GM12865 (cell line): ENCODE measurements at places on chromosomes 4 and X.
A peak's percentile ranks its signal among the peaks of the same experiment; 100 is the strongest.

- DNase-seq: no peak
Measured at GRCh38 chr4:142372530-142373260, 473.4 kb downstream of the INPP4B start.

DNA sequence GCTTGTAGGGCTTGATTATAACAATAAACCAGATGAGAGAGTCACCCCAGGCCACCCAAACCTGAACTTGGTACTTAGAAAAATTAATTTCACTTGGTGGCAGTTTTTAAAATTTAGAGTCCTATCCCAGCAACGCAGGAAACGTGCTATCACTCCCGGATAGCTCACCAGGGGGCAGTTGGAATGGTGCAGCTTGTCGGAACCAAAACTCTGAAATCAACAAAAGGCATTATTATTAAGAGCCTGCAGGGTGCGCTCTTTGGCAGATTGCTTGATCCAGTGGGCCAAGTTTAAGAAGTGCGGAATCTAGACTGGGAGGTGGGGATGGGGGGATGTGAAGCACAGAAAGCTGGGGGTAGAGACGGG lies 2.4 kb downstream of the FRAS1 start:
- DNase-seq: peak; percentile 57

DNA sequence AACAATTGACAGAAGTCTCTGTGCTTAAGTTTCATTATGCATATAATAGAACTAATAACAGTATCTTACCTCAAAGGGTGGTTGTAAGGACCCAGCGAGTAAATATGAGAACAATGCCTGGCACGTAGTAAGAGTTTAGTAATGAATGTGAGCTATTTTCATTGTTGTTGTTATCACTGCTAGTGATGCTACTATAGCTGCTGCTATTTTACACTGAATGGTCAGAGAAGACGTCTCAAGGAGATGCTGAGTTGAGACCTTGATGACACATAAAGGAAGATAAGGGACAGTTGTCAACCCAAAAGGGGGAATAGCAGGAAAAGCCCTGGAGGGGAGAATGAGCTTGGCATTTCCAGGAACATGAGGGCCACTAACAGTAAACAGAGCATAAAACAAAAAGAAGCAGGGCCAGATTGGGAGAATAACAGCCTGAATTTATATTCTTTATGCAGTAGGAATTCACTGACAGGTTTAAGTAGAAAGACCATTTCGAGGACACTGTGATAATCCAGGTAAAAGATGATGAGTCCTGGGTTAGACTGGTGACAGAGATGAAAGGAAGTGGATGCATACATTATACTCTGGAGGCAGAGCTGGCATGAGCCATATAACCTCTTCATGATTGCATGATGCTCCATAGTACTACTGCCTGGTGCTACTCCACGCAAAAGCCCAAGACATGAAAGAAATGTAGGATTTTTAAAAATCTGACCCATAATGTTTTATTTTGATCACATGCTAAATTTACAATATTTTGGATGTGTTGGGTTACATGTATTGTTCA lies 23.1 kb downstream of the ATP8A1 start:
- DNase-seq: peak; percentile 65

- peak; percentile 46 for DNase-seq
Measured at GRCh38 chr4:70559211-70559830, 32.7 kb upstream of the AMBN start.

- no peak for DNase-seq
Measured at GRCh38 chrX:20229155-20229554, 37.6 kb downstream of the RPS6KA3 start.

DNA sequence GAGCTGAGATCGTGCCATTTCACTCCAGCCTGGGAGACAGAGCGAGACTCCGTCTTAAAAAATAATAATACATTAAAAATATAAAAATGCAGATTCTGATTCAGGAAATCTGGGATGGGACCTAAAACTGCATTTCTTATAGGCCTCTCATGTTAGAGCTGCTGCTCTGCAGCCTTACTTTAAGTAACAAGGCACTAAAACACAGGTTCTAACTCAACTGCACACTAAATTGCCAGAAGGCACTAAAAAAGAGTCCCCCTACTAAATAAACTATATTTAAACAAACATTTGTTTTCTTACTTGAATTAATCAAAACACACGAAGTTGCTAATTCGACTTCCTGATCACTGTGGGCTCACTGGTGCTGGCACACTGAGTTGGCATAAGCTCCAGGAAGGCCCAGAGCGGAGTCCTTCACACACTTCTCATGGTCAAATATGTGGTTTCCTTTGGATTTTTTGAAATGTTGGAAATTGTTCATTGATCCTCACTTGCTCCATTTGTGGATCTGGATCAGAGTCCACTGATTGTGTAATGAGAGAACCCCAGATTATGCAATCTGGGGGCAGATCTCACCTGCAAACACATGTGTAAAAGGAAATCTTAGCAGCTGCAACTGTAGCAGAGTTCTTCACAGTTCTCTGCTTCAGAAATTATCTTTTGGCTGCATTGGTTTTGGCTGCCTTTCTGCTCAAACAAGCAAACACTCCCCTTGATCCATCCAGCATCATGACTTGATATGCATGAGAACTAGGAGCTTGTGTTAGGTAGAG lies 59.3 kb downstream of the AFF1 start:
- DNase-seq: no peak
